Caco-2 (cell line): ENCODE measurements at places on chromosomes 5 and 9.
A peak's percentile ranks its signal among the peaks of the same experiment; 100 is the strongest.

DNA sequence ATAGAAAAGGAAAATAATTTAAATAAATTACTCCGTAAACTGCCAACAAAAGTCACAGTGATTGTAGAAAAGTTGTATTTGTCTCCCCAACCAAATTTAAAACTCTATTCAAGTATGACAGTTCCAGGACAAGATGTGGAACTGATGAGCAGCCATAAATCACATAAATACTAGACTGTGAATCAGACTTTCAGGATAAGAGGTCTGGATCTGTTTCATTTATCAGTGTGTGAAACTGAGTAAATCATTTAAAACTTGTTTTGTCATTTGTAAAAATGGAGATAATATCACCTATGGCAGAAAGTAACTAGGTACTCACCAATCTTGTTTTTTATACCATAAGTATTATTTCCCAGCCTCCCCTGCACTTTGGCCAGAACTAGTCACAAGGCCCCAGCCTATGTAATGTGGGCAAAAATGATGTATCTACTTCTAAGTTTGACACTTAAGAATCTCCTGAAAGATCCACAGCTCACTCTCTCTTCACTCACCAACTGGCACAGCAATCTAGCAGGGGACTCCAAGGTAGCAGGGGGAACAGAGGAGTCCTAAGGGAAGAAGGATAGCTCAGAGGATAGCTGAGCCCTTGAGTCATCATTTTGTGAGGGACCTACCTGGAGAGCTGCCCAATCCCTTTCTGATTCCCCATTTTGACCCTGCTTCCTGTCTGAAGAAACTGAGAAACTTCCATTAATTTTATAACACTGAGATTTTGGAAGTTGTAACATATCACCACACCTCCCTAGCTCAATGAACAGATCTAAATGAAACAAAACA is 31.6 kb downstream of the TMEM161B start:
- DNase-seq = no peak

GRCh38 chr9:93098236-93098946 is 2.4 kb downstream of the CARD19 start:
- DNase-seq = no peak

DNA sequence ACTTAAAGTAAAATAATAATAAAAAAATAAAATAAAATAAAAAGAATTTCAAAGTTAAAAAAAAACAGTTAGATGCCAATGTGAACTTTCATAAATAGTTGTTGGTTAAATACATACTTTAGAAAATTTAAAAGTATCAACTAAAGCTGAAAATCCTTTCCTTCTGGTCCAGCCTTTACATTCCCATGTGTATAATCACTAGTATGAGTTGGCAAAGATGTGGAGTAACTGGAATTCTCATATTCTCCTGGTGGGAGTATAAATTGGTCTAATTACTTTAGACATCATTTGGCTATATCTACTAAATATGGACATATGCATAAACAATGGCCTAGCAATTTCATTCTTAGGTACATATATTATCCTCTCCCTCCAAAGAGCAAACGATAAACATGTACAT is 619.9 kb downstream of the PTPRD start:
- no peak for DNase-seq

DNA sequence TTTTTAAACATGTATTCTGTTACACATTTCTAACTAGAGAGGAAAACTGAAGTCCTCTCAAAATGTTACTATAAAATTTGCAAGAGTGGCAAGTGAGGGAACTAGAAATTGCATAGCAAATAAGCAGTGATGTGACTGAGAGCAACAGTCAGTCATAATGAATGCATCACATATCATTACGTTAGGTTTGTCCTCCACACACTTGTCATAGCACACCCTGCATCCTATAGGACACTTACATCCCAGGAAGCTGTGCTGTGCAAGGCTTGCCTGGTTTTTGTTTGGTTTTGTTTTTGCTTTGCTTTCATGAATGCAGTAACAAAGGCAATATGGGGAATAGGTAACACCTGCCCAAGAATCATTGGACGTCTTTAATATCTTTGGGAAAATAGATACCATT is 10.8 kb downstream of the NFIB start:
- DNase-seq = no peak

GRCh38 chr5:76074487-76075065 is 8.6 kb upstream of the SV2C start:
- DNase-seq = peak; percentile 18

GRCh38 chr5:11903121-11903613 is 1.1 kb downstream of the CTNND2 start:
- no peak for DNase-seq

- DNase-seq = no peak
These were observed 162.6 kb downstream of the TRIM32 start for GRCh38 chr9:116849721-116850120.

DNA sequence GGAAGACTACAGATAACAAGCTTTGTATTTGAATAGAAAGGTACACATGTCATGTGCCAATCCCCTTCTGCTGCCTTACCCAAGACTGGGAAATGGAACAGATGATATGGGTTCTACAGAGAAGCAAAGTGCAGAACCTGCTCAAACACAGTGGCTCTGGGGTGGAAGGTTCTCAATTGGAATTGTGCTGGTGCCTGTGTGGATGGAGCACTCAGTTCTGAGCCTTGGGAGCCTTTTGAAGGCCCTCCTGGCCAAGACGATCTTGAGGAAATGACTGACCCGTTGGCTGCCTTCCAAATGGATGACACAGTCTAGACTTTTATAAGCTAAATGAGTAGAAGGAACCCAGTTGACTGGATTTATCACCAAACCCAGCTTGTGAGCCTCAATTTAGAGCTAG is 4.2 kb upstream of the PRSS3 start:
- DNase-seq = no peak

GRCh38 chr9:137383784-137384756 is 38.9 kb downstream of the EXD3 start:
- DNase-seq = no peak

- DNase-seq = no peak
These were observed 1.8 kb upstream of the IARS1 start for GRCh38 chr9:92295240-92295790.
